Uterus (tissue), 4 donors: ENCODE measurements at places on chromosomes 1 and 21. TPM values are rescaled to one million over a fixed set of nuclear protein-coding genes. Genes with fewer than 3 reads are reported as not detected.

The KRTAP24-1 gene
- not detected for total RNA-seq

The FNDC5 gene
- not detected for total RNA-seq

The CFAP141 gene
- total RNA-seq: not detected

The SV2A gene
- 1.5 TPM for total RNA-seq

The MPL gene
- total RNA-seq: not detected

The HCRTR1 gene
- total RNA-seq: not detected

The NBPF20 gene
- total RNA-seq: 5.3 TPM

The PCAT6 gene
- not detected for total RNA-seq

GRCh38 chr1:56666112-56666608 is 21.0 kb downstream of the PRKAA2 start:
- no peak for DNase-seq

- no peak for DNase-seq
Observed at GRCh38 chr1:98277118-98277517, 356.3 kb upstream of the DPYD start.

GRCh38 chr1:14897080-14897449 is 256.5 kb upstream of the TMEM51 start:
- DNase-seq: no peak

DNA sequence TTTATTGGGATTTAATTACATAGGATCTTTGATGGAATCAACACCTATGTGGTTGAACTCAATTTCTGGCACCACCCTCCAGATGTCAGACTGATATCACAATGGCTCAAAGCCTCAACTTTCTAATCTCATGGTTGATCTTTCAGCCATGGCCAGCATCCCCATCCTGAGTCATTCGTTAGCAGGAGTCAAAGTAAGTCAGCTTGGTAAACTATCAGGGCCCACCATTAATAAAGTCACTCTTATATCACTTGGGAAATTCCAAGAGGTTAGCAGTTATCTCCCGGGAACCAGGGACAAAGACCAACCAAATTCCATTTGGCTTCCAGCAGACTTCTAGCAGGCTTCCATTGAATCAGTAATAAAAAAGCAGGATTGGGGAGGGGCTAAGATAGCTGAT is 50.7 kb upstream of the TNFSF4 start:
- no peak for DNase-seq

- DNase-seq: no peak
Observed at GRCh38 chr1:65163201-65163805, 15.3 kb downstream of the AK4 start.

- no peak for DNase-seq
Observed at GRCh38 chr1:237879195-237879594, 11.5 kb downstream of the ZP4 start.

DNA sequence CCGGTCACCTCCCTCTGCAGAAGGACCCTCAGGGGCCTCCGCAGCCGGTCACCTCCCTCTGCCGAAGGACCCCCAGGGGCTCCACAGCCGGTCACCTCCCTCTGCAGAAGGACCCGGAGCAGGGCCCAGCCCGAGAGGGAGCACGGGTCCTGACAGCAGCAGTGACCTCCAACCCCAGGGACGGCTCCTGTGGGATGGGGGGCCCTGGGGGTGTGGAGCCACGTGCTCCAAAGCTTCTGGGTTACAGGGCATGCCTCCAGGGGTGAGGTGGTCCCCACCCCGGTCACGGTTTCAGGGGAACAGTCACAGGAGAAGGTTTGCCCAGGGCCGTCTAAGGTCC is 40.3 kb downstream of the SLC19A1 start:
- DNase-seq: no peak

DNA sequence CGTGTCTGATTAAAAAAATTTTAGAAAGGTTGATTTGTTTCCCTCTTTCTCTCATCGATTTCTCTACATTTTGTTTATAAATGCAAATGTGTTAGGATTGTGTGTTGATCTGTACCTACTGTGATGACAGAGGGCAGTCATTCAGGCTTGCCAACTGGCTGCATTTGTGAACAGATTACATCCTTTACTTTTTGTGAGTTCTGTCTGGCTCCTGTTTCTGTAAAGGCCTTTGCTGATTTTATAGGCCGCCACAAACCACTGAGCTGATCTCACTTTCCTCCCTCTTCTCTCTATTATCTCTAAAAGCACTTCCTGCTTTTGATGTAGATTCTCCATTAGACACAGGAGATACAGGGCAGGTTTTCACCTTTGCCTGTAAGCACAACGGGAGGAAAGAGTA is 106.8 kb downstream of the ESRRG start:
- DNase-seq: no peak

GRCh38 chr1:178552856-178553255 is 39.9 kb downstream of the TEX35 start:
- no peak for DNase-seq

DNA sequence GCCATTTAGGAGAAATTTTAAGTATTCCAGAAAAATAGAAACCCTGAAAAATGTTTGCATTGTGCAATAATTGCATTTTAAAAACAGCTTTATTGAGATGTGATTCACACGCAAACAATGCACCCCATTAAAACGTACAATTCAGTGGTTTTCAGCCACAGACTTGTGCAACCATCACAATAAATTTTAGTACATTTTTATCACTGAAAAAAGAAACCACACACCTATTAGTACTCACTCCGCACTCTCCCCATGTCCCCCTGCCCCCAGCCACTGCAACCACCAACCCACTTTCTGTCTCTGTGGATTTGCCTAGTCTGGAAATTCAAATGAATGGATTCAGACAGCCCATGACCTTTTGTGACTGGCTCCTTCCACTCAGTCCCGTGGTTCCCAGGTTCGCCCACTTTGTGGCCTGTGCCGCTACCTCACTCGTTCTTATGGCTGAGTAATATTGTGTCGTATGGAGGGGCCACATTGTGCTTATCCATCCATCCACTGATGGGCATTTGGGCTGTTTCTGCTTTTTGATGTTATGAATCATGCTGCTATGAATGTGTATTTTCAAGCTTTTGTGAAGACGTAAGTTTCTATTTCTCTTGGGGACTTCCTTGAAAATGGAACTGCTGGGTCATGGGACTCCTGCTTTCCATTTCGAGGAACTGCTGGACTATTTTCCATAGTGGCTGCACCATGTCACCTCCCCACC is 147.7 kb upstream of the ARHGEF16 start:
- DNase-seq: no peak

DNA sequence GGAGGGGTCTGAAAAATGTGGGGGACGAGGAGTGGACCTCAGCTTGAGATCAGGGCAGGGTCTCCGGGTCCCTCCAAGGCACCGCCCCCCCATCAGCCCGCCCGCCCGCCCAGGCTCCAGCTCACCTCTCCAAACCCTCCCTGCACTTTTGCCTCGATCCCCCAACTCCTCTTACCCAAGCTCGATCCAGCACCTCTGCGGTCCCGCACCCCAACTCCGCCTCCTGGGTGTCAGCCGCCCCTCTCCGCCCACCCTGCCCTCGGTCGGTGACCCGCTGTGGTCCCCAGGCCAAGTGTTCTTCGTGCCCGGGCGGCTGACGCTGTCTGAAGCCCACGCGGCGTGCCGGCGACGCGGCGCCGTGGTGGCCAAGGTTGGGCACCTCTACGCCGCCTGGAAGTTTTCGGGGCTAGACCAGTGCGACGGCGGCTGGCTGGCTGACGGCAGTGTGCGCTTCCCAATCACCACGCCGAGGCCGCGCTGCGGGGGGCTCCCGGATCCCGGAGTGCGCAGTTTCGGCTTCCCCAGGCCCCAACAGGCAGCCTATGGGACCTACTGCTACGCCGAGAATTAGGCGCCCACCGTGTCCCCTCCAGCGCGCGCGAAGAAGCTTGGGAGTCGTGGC is 5.7 kb downstream of the HAPLN2 start:
- no peak for DNase-seq

DNA sequence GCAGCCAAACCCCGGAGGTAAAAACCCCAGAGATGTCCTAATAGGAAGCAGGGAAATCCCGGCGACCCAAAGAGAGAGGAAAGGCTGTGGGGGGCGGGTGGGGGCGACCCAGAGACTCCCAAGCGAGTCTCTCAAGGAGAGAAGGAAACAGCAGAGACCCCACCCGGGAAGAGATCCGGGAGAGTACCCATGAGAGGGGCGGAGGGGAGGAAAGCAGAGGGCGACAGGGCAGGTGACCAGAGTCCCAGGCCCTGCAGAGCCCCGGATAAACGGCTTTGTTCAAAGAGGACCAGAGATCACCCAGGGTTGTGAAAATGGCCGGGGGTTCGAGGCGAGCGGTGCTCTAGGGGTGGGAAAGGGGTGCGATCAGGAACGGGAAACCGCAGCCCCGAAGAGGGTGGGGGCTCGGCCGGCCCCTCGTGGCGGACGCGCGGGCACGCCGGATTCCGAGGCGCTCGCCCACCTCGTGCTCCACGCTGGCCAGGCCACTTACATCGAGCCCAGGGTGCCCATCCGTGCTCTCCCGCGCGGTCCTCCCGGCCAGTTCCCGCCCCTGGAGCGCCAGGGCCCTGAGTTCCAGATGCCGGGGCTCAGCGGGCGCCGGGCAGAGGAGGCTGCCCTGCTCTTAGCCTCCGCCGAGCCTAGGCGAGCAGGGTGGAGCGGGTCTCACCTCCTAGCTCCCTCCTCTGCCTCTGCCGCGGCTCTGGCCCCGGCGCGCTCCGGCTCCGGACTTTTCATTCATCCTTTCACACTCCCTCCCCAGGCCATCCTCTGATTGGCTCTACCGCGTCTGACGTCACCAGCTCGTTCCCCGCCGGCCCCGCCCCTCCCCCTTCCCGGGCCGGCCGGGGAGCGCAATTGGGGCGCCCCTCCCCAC is 52.3 kb downstream of the RHBG start:
- DNase-seq: peak; percentile 67

DNA sequence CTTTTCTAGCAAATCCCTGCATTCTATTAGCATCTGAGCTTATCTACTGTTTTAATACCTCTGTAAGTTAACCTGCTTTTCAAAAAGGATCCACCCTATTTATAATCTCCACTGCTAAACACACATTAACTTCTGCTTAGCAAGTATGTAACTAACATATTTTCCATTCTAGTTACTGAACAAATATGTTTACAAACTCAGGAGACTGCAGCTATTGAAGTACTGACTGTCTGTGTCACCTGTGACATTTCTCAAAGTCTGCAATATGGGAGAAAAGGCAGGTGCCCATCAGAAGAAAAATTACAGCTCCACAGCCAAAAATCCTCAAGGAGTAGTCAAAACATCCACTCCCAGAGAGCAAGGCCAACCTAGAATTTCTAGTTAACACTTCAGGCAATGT is 88.3 kb downstream of the JAK1 start:
- no peak for DNase-seq

- peak; percentile 38 for DNase-seq
Observed at GRCh38 chr1:155062151-155062686, 1.3 kb upstream of the EFNA4 start.

DNA sequence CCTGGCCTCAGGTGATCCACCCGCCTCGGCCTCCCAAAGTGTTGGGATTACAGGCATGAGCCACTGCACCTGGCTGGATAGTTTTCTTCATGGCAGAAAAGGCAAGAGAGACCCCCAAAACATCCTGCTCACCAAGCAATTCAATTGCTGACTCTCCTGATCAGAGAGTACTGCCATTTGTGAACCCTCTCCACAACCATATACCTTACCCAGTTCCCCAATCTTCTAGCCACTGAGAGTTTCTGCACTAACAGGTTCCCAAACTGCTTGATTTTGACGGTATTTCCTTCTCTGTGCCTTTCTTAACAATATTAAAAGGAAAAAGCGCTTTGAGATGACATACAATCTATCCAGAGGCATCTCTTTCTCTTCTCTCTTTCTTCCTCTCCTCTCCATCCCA is 39.9 kb upstream of the MUTYH start:
- DNase-seq: no peak

GRCh38 chr1:108816049-108816893 is 40.6 kb downstream of the AKNAD1 start:
- DNase-seq: peak; percentile 89

- no peak for DNase-seq
Observed at GRCh38 chr1:175131095-175131494, 61.5 kb downstream of the KIAA0040 start.
